GDM1 (cell line): ENCODE measurements at places on chromosomes 2 and 18.
A peak's percentile ranks its signal among the peaks of the same experiment; 100 is the strongest.

DNA sequence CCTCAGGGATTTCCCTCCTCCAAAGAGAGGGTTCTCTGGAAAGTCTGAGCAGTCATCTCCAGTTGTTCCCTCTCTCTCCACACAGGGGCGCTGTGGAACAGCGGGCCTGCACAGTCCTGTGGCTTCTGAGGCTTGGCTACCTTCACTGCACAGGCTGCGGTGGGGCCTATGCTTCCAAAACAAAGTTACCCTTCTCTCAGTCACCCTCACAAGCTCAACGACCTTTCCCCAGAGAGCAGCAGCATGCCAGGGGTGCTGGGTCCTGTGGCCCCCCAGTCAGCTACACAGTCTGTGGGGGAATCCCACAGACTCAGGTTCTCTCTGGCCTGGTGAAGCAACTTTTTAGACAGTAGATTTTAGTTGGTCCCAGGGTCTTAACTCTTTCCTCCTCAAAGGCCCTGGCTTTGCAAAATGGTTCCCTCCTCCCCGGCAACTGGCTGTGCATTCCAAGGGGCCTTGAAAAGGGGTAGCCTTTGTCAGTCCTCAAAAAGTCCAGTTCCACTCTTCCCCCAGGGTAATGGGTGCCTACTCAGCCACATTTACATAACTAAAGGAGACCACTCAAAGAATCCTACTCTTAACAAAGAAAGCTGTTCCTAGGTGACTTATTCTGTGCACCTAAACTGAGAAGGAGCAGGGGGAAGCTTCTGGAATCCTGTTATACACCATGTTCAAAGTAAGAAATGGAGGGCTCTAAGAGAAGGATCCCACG is 14.9 kb downstream of the B3GNT7 start:
- DNase-seq: no peak

DNA sequence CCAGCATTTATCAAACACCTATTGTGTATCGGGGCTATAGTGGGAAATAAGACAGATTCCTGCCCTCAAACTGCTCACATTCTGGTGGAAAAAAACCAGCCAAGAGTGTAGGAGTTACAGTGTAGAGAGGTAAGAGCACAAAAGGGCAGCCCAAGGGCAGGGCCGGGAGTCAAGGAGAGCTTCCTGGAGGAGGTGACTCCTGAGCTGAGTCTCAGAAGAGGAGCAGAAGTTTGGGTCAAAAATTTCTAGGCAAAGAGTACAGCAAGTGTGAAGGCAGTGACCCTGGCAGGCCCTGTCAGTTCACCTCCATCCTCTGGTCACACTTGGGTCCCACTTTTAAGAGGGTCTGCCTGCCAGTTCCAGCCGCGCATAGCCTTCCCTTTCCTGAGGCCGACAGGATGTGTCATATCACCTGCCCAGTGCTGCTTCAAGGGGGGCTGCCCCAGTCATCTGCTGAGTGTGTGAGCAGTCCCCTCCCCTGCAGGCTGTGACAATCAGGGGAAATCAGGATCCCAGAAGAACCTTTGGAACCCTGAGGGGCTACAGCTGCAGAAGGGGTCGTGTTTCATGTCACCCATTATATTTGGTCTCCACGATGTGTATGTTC is 118.4 kb downstream of the GLI2 start:
- DNase-seq: no peak

DNA sequence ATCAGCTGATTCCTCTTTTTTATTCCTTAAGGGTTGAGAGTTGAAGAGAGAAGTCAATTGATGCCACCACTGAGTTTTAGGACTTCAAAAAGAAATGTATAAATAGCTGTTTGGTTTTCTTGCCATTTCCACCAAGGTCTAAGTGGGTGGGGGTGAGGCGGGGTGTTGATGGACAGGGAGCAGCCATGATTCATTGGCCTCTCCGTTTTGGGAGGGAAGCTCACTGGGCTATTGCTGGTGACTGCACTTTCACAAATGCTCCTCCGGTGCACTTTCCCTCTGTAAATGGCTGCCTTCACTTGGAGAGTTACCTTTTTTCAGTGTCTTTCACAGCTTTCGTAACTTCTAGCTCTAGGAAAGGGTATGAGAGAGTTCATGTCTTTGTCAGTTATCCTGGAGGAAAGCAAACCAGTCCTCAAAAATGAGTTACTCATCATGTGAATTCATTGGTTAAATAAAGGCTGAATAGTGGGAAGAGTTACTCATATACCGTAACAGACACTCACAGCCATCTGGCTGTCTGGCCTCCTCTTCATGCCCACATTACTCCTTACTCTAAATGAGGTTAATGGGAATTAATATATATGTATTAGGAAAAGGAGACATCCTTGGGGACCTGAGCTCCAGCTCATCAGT is 17.4 kb upstream of the CTAGE1 start:
- no peak for DNase-seq

DNA sequence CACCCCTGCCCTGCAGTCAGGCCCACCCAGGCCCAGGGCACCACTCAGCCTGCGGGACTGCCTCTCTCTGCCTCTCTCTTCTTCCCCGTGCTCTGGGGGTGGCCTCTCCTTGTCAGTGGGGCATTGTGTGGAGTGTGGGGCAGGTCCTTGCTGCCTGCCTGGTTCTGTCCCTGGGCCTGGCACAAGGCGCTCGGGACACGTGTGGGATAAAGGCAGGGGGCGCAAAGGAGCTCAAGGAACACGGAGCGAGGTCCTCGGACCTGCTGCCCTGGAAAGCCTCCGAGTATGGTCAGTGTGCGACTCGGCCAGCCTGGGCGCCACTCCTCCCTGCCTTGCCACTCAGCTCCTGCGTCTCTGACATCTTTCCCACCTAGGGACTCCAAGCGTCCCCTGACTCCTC is 262.2 kb downstream of the HDAC4 start:
- DNase-seq: no peak

DNA sequence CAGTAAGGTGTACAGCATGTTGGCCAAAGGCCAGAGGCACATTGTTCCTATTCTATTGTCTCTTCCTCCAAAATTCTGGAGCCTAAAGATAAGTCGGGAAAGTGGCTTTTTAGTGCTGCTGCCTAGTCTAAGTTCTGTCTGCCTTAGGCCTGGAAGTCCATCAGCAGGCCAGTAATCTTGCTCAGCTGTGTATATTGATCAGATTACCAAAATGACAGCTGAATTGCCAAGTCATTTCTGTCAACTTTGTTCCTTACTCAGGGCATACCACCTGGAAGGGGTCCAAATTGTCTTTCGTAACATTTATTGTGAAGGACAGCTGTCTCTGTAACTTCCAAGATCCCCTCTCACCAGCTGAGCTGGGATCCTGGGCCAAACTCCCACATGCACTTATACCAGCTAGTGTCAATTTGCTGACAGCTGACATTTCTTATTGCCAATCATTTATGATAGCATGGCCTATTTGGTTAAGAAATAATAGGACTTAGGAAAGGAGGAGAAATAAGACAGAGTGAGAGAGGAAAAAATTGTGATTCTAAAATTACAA is 116.8 kb upstream of the FSHR start:
- DNase-seq: no peak

- DNase-seq: no peak
Measured at GRCh38 chr18:26547646-26548414, 523 bp downstream of the KCTD1 start.

GRCh38 chr2:214192711-214193110 is 218.1 kb upstream of the VWC2L start:
- DNase-seq: no peak

DNA sequence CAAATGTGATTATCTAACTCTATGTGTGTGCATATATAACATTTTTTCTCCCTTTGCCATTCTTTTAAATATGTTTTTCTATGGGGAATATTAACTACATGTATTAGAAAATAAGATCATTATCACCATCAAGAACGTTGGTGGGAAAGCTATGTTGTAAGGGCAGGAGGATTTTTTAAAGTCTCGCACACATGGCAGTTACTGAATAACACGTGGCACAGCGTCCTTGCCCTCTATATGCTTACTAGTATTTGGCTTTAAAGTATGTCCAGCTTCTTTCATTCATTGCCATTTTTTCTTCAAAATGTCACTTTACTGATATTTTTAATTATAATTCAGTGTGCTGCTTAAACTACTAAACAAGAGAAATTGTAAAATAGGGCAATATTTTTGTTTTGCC is 944.3 kb downstream of the SOCS6 start:
- DNase-seq: no peak

- DNase-seq: peak; percentile 74
Measured at GRCh38 chr2:16664052-16664731, 1.4 kb downstream of the CYRIA start.

DNA sequence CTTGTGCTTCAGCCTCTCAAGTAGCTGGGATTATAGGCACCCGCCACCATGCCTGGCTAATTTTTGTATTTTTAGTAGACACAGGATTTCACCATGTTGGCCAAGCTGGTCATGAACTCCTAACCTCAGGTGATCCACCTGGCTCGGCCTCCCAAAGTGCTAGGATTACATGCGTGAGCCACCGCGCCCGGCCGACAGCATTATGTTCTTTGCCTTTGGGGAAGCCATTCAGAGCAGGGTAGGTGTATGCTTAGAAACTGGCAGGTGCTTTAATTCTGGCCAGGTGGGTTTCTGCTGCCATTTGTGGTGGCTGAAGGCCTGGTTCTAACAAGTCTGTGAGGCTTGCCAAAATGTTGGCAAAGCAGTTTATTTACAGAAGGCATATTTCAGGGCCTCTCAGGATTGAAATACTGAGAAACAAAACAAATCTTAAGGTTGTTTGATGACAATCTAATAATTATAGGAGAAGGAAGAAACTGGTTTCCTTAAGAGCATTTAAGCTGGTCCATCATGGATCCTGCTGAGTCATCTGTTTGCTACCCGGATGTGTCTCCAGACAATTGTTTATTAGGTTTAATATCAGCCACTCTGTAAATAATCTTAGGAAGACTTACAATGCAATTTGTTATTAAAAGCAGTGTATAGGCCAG is 16.0 kb downstream of the SLC20A1 start:
- no peak for DNase-seq

GRCh38 chr2:35548171-35548570 is 807.4 kb upstream of the CRIM1 start:
- no peak for DNase-seq

GRCh38 chr18:60090170-60090569 is 190.4 kb downstream of the PMAIP1 start:
- no peak for DNase-seq

DNA sequence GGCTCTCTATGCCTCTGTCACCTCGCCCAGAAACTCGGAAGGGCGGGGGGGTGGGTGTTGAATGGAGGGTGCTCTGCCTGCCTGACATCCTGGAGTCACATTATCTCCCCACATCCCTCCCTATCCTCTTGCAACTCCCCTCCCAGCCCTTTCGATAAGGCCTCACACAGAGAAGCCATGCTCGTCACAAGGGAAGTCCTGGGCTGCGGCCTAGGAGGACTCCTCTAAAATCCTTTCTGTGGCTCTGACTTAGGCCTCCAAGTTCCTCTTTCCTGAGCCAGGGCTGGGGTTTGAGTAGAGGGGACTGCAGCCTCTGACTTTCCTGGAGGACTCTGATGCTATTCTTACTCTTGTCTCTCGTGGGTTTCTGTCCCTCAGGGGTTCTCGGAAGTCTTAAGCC is 75.0 kb upstream of the PKDCC start:
- peak; percentile 53 for DNase-seq

DNA sequence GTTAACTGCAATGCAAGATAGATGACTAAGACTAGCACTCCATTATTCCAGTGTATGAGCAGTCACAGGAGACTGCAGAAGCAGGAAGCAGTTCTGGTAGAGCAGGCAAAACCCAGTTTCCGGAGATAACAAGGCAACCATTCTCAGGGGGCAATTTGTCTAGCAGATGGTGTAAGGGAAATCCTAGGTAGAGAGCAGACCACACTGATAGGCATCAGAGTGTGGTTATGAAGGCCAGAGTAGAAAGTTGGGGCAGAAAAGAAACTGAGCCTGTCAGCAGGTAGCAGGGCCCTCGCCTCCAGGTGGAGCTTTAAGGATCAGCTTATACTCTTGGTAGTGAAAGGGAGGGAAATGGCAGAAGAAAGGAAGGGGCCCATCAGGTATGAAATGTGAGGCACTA is 164.4 kb downstream of the PDE11A start:
- peak; percentile 55 for DNase-seq

DNA sequence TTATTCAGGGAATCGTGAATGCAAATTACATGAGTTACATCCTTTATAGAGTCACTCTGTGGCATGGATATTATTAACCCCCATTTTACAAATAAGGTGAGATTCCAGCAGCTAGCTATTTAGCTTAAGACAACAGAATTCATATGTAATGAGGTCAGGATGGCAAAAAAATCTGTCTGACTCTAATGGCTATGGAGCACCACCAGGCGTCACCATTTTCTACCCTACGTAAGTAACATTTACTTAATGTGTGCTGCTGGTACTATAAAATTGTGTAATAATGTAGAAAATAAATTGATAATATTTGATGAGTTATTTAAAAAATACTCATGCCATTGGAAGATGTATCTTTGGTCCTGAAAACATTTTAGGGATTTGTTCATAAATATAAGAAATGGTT is 2040.1 kb upstream of the LRRTM1 start:
- no peak for DNase-seq

DNA sequence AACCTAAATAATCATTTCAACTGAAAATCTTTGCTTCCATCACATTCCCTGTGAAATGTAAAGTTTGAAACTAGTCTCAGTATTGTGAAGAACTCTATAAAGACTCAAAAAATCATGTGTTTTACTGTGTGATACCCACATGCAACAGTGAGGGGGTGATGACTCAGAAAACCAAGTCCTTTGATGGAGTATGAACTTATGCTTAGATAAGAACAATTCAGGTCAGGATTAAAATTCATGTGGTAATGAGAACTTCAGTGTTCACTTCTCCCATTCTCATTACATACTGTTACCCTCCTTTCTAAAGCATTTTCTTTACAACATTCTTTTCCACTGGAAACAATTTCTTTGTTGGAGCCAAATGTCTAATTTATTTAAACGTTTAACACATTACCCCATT is 360.2 kb downstream of the FSIP2 start:
- DNase-seq: no peak

- DNase-seq: no peak
Measured at GRCh38 chr2:7437141-7437540, 519.9 kb downstream of the RNF144A start.

- DNase-seq: no peak
Measured at GRCh38 chr2:44930274-44931197, 11.0 kb upstream of the SIX3 start.

DNA sequence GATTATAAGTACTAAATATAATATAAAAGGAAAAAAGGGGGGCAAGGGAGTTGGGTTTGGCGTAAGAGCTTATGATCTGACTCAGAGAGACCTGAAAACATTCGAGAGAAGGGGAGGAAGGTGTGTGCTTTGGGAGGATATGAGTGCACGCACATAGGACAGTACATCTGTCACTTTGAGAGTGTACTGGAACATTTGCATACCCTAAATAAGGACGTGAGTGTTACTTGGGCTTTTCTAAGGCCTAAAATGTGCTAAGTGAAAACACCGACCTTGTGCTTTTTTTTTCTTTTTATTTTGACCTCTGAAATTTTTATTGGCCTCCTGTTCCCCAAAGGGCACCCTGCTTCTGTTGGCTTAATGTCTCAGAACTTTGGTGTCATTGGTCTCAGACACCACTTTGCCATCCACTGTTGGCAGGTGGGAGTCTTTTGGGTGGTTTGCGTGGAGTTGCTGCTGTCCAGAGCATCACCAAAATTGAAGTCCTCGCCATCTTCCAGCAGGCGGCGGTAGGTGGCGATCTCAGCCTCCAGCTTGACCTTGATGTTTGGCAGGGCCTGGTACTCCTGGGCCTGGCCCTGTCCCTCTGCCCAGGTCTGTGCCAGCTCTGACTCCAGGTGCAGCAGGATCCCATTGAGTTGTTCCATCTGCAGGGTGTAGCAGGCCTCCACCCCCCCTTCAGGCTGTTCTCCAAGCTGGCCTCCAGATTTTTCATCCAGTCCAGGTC is 57.7 kb downstream of the CD28 start:
- no peak for DNase-seq

GRCh38 chr18:56043641-56044061 is 455.7 kb upstream of the TCF4 start:
- no peak for DNase-seq
